ENCODE measurements at places on chromosomes 1 and 21.

- DNase-seq = no peak
Observed at GRCh38 chr1:110240476-110241210, 30.5 kb downstream of the KCNC4 start.

GRCh38 chr1:65264197-65264929 lies 45.0 kb upstream of the DNAJC6 start:
- no peak for DNase-seq

- DNase-seq = no peak
Observed at GRCh38 chr1:217453816-217454215, 177.1 kb downstream of the GPATCH2 start.

GRCh38 chr1:29502911-29503840 lies 266.9 kb downstream of the PTPRU start:
- no peak for DNase-seq

DNA sequence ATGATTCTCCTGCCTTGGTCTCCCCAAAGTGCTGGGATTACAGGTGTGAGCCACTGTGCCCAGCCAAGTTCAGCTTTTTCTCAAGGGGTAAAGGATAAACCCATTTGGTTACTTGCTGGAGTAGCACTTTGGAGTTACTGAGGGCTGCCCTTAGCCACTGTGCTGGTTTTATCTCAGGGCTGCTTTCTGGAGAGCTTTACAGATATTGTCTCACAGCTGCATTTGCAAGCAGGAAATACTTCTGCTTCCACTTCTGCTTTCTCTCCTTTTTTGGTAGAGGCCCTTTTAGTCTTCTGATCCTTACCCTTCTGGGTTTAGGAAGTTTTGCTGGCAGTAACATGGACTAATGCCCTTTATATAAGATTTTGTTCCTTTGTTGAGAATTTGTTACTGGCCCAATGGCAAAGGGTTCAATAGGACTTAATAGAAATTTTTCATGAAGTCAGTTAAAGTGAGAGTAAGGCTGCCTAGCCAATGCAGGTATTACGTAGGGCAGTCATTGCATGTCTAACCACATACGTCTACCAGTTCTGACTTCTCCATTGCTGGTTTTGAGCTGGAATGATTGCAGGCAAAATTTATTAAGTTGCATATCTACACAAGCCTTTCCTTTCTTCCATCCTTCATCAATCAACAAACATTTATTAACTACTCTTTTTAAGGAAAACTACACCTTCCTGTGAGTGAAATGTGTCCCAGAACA lies 24.4 kb downstream of the CAP1 start:
- no peak for DNase-seq

- DNase-seq = no peak
Observed at GRCh38 chr1:162485236-162485635, 12.4 kb upstream of the UHMK1 start.

GRCh38 chr1:198298640-198299039 lies 141.8 kb downstream of the NEK7 start:
- no peak for DNase-seq

DNA sequence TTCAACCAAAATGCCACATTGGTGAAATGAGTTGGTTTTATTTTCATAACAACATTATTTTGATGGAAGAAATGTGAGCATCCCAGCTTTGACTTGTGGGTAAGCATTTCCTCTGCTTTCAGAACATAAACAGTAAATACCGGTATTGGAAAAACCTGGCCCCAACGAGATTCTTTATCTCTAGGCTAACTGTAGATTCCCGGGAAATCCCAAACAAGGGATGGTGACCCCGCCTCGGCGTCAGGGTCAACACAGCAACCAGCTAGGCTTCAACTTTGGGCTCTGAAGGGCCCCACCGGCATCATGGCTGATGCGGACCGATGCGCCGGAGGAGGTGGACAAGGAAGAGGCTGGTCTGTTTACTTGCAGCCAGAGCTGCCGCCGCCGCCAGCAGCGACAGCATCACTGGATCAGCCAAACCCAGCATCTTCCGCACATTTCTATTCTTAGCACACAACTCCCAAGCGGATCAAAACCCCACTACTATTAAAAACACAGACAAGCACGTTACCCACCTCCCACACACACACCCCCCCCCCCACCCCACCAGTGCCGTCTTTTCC lies 1.1 kb downstream of the AKT3 start:
- DNase-seq = peak; percentile 51

DNA sequence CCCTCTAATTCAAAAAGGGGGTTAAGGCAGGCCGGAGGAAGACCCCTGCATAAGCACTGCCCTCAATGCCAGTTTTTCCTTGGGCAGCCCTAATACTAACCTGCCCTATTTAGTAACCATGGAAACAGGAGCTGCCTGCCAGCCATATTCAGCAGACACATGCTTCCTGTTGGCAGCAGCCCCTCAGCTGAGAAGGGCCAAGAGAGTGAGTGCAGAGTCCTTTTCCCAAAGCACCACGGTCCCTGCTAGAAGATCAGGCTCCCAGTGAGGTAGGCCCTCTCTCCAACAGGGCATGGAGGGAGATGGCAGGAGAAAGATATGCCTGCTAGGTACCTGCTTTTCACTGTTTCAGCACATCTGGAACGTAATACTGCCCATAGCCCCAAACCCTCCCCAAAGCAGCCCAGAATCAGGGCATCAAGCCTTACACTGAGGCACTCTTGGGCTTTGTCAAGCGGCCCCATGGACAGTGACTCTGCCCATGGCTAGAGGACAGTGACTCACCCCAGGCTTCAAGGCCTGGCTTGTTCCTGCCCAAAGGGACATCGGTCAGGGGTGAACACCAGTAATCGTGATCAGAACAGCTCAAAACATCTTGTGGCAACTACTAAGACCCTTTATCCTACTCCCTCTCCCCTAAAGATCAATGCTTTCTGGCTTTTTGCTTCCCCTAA lies 64.5 kb downstream of the BCAR3 start:
- no peak for DNase-seq

GRCh38 chr1:17717594-17718535 lies 37.3 kb upstream of the ACTL8 start:
- DNase-seq = no peak

- no peak for DNase-seq
Observed at GRCh38 chr1:212597487-212597886, 11.1 kb upstream of the ATF3 start.

DNA sequence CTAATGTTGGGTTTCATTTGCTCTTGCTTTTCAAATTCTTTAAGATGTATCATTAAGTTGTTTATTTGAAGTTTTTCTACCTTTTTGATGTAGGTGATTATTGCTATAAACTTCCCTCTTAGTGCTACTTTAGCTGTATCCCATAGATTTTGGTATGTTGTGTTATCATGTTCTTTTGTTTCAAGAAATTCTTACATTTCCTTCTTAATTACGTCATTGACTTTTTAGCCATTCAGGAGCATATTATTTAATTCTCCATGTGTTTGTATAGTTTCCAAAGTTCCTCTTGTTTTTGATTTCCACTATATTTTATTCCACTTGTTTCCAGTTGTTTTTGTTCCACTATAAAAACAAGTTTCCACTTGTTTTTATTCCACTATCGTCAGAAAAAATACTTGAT lies 15.0 kb downstream of the GPR88 start:
- DNase-seq = no peak

- no peak for DNase-seq
Observed at GRCh38 chr1:8966606-8967005, 20.9 kb downstream of the CA6 start.

DNA sequence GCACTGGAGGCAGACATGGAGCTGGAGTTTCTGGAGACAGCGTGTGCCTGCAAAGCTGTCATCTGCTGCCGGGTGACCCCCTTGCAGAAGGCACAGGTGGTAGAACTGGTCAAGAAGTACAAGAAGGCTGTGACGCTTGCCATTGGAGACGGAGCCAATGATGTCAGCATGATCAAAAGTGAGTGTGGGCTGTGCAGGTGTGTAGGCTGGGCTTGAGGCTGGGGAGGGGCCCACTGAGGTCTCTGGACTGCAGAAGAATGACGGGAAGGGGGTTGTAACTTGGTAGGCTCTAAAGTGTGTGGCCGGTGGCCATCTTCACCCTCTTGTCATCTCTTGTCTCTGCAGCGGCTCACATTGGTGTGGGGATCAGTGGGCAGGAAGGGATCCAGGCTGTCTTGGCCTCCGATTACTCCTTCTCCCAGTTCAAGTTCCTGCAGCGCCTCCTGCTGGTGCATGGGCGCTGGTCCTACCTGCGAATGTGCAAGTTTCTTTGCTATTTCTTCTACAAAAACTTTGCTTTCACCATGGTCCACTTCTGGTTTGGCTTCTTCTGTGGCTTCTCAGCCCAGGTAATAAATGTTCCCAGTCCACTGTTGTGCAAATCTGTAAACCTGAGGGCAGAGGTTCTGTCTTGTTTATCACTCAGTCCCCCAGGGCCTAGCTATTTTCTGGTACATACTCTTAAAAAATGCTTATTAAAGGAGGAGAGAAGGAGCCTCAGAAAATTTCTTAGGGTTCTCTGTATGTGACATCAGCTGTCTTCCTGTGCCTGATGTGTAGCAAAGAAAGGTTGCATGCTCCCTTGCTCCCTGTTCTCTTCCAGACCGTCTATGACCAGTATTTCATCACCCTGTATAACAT lies 19.9 kb downstream of the ATP8B2 start:
- DNase-seq = peak; percentile 83

- DNase-seq = no peak
Observed at GRCh38 chr21:43209575-43210453, 41.0 kb downstream of the CRYAA start.

DNA sequence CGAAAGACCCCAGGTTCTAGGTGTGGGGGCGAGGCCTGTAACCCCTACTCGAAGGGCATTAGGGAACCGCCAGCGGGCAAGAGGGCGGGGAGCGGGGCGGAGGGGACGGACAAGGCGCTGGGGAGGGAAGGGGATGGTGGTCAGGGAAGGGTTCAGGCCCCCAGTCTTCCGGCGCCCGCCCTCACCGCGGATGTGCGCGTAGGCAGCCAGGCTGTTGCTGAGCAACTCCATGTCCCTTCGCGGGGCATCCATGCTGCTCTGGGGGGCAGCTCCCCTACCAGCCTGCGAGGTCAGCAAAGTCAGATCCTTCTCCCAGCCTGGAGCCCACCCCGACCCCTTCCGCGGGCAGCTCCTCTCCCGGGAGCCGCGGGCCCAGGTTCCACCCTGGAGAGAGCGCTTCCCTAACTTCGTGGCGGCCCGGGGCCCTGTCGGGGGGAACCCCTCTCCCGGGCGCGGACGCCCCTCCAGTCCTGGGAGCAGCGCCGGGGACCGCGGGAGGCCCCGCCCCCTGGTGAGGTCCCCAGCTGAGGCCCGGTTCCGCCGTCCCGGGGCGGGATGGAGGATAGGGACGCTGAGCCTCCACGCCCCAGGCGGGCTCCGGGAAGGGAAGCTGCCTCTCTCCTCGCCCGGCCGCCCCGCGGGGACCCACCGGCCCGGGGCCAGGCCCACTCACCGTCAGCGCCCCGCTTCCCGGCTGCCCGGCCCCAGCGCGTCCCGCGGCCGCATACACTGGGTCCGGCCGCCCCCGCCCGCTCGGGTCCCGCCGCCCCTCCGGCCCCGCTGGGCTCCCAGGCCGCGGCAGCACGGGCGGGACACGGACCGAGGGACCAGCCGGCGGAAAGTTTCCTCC lies 434 bp downstream of the EVA1B start:
- peak; percentile 18 for DNase-seq

- no peak for DNase-seq
Observed at GRCh38 chr1:50503515-50503914, 80.3 kb upstream of the DMRTA2 start.

GRCh38 chr1:53046930-53047329 lies 15.1 kb upstream of the PODN start:
- no peak for DNase-seq

DNA sequence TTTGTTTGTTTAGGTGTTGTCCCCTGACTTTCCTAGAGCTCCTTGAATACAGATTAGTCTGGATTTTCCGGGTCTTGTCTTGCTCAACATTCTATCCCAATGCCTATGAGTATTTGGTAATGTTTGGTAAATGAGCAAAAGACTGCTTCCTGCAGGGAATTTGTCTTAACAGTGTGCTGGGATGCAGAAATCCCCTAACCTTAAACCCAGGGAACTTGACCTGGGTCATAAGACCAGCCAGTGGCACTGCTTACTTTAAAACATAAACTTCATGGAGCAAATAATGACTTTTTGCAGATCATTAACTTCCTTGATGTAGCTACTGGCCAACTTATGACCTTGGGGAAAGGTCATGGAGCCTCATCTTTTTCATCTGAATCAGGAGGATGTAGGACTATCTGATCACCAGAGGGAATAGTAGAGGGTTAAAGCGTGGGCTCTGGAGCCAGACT lies 27.2 kb downstream of the TCEANC2 start:
- no peak for DNase-seq

- no peak for DNase-seq
Observed at GRCh38 chr1:7380712-7381111, 390.4 kb upstream of the VAMP3 start.

DNA sequence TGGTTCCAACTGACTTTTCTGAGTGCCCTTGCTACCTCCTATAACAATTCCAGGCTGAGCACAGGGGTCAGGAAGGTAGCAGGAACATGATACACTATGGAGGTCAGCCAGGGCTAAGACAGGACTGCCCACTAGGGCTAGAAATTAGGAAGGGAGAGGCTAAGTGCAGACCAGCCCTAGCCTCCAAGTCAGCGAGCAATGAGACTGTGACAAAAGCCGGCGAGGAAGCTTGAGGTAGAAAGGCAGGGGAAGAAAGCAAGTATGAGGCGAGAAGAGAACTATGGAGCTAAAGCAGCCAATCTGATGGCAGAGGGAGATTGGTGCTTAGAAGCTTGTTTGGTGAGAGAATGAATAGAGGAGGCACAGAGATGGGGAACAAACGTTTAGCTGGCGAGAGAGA lies 4.7 kb downstream of the UROD start:
- DNase-seq = no peak

DNA sequence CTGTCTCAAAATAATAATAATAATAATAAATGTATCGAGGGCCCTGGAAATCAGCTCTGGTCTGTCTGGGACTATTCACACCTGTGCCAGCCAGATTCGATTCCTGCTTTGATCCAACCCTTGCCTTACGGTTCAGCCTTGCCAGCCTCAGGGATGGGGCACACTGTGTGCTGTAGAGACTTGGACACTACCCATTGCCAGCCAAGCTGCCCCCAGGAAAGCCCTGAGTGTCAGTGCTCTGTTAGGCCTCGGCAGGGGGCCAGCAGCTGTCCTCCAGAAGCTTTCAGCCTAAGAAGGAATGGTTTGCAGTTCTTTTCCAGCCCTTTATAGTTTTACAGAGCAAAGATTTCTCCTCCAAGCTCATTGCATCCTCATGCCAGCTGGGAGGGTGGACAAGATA lies 96.2 kb upstream of the RUNX3 start:
- DNase-seq = no peak

GRCh38 chr1:12161324-12161661 lies 5.5 kb upstream of the TNFRSF1B start:
- no peak for DNase-seq

GRCh38 chr1:211613108-211613947 lies 34.4 kb upstream of the SLC30A1 start:
- no peak for DNase-seq

GRCh38 chr1:1191734-1192133 lies 14.7 kb downstream of the TNFRSF18 start:
- no peak for DNase-seq

- no peak for DNase-seq
Observed at GRCh38 chr1:37123276-37124115, 89.2 kb upstream of the GRIK3 start.

DNA sequence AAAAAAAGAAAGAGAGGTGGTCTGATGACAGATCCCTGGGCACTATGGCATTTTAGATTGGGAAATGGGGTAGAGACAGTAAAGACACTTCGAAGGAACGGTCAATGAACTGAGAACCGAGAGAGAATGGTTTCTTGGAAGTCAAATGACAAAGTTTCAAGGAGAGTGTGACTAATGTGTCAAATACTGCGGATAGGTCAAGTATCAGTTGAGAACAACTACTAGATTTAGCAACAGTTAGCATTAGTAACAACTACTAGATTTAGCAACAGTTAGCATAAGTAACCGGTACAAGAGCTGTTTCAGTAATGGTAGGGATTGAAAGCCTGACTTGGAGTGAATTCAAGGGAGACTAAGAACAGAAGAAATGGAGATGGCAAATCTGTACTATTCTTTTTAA lies 35.0 kb downstream of the UROD start:
- DNase-seq = no peak

Data from activated CD4-positive, alpha-beta T cell treated with anti-CD3 and anti-CD28 coated beads, Interleukin-2, amount 50 U/mL, for 1 hour (primary cell).